ENCODE measurements at places on chromosomes 12 and 14.
A peak's percentile ranks its signal among the peaks of the same experiment; 100 is the strongest.

GRCh38 chr14:96095058-96095457 is 55.9 kb downstream of the C14orf132 start:
- H3K27ac ChIP-seq = no peak overlapping the region
- DNase-seq = no peak
- H3K4me1 ChIP-seq = no peaks in the 10 kb centered on the region
- no peak overlapping the region for H3K4me3 ChIP-seq
- H3K36me3 ChIP-seq = no peaks in the 10 kb centered on the region

DNA sequence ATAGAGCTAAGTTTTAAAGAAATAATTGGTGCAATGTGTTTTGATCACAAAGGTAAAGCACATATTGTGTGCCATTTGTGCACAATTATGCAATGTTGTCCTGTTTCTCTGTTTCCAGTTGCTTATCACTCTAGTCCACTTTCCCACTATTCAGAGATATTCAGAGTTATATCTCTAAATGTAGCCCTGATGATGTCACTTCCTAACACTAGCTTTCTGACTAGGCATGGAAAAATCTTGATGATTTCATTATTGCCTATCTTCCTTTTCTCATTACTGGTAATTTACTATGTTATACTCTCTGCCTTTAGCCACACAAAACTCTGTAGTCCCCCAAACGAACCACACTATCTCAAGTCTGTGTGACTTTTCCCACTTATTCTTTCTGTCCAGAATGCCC is 221.2 kb downstream of the TRHDE start:
- no peaks in the 10 kb centered on the region for H3K36me3 ChIP-seq
- no peak overlapping the region for H3K27ac ChIP-seq
- H3K4me1 ChIP-seq = no peaks in the 10 kb centered on the region
- no peaks in the 10 kb centered on the region for H3K27me3 ChIP-seq

GRCh38 chr12:107912421-107913004 is 138.0 kb downstream of the ASCL4 start:
- no peaks in the 10 kb centered on the region for H3K36me3 ChIP-seq
- peaks cover 4% of the 10 kb centered on the region for H3K27me3 ChIP-seq
- no peak overlapping the region for H3K4me3 ChIP-seq
- H3K27ac ChIP-seq = no peak overlapping the region
- peak; percentile 31 for DNase-seq

GRCh38 chr14:34693228-34693939 is 21.0 kb downstream of the CFL2 start:
- no peak for DNase-seq
- no peaks in the 10 kb centered on the region for H3K27me3 ChIP-seq
- H3K4me3 ChIP-seq = no peak overlapping the region
- H3K4me1 ChIP-seq = no peaks in the 10 kb centered on the region

GRCh38 chr14:104927901-104928300 is 3.2 kb downstream of the PLD4 start:
- H3K4me3 ChIP-seq = no peak overlapping the region
- no peaks in the 10 kb centered on the region for H3K4me1 ChIP-seq
- no peak overlapping the region for H3K27ac ChIP-seq
- no peaks in the 10 kb centered on the region for H3K27me3 ChIP-seq
- DNase-seq = no peak

GRCh38 chr14:52272375-52272774 is 4.9 kb downstream of the PTGDR start:
- no peaks in the 10 kb centered on the region for H3K27me3 ChIP-seq
- no peak overlapping the region for H3K27ac ChIP-seq
- H3K36me3 ChIP-seq = no peaks in the 10 kb centered on the region

DNA sequence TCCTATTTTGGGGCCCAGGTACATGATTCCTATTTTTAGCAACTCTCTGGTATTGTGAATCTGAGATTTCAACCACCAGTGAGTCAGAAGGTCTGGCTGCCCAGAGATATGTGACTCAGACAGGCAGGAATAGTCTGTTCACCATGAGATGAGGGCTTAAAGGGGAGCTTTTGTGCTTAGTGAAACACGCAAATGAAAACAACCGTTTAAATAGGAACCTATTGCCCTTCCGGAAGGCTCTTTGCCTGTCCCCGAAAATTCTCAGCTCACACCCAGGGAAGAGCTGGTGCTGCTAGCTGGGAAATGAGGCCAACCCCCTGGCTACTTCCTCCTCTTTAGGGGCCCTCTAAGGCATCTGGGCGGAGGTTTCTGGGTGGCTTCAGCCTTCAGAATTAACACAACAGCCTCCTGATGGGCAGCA is 283.6 kb downstream of the CACNA1C start:
- no peak overlapping the region for H3K27ac ChIP-seq
- no peaks in the 10 kb centered on the region for H3K4me1 ChIP-seq
- no peak overlapping the region for H3K4me3 ChIP-seq
- no peak for DNase-seq
- H3K36me3 ChIP-seq = no peaks in the 10 kb centered on the region
- peaks cover 2% of the 10 kb centered on the region for H3K27me3 ChIP-seq

DNA sequence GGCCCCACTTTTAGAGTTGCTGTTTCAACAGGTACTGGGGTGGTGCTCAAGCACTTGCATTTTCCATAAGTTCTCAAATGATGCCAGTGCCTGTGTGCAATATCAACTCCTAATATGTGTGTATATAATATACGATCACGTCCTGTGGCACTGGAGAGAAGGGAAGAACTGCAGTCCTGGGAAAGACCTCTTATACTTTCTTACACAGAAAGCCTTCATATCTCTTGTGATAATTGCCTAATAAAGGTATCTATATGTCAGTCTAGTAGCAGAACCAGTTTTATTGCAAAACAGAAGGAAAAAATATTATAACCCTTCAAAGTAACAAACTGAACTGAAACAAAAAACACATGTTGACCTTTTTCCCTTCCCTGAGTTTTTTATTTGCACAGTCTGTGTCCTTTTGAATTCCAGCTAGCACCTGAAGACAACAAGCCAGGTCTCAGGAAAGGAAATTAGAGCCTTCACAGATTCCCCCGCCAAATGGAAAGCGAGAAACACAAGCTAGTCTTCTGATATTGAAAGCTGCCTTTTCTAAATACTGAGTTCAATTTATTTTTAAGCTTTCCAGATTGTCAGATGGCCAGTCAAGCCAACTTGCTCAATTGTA is 44.4 kb downstream of the IGF1 start:
- H3K4me1 ChIP-seq = no peaks in the 10 kb centered on the region
- no peaks in the 10 kb centered on the region for H3K27me3 ChIP-seq

DNA sequence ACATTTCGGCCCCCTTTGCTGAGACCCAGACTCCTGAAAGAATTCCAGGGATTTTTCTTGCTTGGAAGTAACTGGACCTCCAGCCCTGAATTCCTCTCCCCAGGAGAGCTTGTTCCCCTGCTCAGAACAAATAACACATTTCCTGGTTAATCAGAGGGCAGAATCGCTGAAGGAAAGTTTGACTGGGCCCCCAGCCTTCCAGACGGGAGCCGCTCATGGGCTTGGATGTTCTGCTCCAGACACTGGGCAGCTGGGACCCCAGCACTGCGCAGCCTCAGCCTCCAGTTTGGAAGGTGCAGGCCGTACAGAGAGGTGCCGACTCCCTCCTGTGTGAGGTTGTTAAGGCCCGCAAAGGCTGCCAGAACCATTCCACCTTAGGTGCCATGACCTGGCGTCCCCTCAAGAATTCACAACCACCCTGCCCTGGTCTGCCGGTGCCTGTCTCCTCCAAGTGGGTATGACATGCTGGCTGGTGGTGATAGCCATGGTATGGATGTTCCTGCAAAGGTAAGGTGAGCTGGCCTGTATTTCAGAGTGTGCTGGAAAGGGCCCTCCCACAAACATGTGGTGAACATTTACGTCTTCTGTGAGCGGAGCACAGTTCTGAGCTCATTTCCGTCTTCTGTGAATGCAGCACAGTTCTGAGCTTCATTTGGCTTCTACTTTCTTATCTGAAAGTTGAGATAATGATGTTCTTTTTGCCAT is 5.1 kb upstream of the LTBP2 start:
- no peaks in the 10 kb centered on the region for H3K36me3 ChIP-seq
- DNase-seq = no peak

- no peak overlapping the region for H3K27ac ChIP-seq
- H3K4me1 ChIP-seq = no peaks in the 10 kb centered on the region
- no peaks in the 10 kb centered on the region for H3K36me3 ChIP-seq
- no peak overlapping the region for H3K4me3 ChIP-seq
- H3K27me3 ChIP-seq = peaks cover 6% of the 10 kb centered on the region
- DNase-seq = no peak
Measured at GRCh38 chr12:29611906-29612305, 114.4 kb upstream of the OVCH1 start.

- no peak for DNase-seq
- H3K27ac ChIP-seq = no peak overlapping the region
- H3K27me3 ChIP-seq = no peaks in the 10 kb centered on the region
- H3K4me1 ChIP-seq = peaks cover 20% of the 10 kb centered on the region
- H3K36me3 ChIP-seq = peaks cover 79% of the 10 kb centered on the region
- no peak overlapping the region for H3K4me3 ChIP-seq
Measured at GRCh38 chr12:112018571-112019237, 5.5 kb downstream of the ERP29 start.

GRCh38 chr14:80164991-80165721 is 46.1 kb downstream of the DIO2 start:
- DNase-seq = no peak
- H3K27me3 ChIP-seq = no peaks in the 10 kb centered on the region
- H3K27ac ChIP-seq = no peak overlapping the region

GRCh38 chr12:71787580-71787979 is 32.9 kb downstream of the RAB21 start:
- peaks cover 32% of the 10 kb centered on the region for H3K36me3 ChIP-seq
- no peaks in the 10 kb centered on the region for H3K27me3 ChIP-seq
- no peak for DNase-seq
- H3K4me3 ChIP-seq = no peak overlapping the region
- no peak overlapping the region for H3K27ac ChIP-seq
- no peaks in the 10 kb centered on the region for H3K4me1 ChIP-seq

DNA sequence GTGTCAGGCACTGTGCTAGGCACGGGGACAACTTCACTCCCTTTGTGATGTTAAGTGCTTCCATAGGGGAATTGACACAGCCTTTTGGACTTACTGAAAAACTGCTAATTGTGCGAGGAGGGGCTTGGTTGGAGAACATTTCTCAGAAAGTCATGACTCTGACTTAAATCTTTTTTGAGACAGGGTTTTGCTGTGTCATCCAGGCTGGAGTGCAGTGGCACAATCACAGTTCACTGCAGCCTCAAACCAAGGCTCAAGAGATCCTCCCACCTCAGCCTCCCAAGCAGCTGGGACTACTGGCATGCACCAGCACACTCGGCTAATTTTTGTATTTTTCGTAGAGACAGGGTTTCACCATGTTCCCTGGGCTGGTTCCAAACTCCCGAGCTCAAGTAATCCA is 10.2 kb upstream of the LTBP2 start:
- peaks cover 6% of the 10 kb centered on the region for H3K4me1 ChIP-seq
- H3K27ac ChIP-seq = no peak overlapping the region
- no peak overlapping the region for H3K4me3 ChIP-seq
- no peak for DNase-seq

- H3K27ac ChIP-seq = no peak overlapping the region
- no peaks in the 10 kb centered on the region for H3K27me3 ChIP-seq
- H3K4me3 ChIP-seq = no peak overlapping the region
- no peaks in the 10 kb centered on the region for H3K36me3 ChIP-seq
Measured at GRCh38 chr12:65988596-65988995, 142.0 kb downstream of the LLPH start.

DNA sequence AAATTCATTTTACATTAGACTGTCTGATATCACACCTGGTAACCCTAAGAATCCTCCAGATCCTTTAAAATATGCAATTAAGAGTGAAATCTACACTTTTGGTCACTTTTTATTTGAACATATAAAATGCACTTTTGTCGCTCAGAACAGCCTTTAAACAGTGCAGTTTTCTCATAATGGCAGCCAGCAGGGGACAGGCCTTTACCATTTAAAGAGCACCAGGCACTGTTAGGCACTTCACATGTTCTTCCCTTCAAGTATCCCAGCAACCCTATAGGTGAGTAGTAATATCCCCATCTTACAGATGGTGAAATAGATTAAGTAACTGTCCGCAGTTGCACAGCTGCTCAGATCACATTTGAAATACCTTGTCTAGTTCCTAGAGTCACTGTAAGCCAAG is 11.3 kb upstream of the SAMD4A start:
- no peaks in the 10 kb centered on the region for H3K4me1 ChIP-seq
- H3K27me3 ChIP-seq = peaks cover 4% of the 10 kb centered on the region
- no peak overlapping the region for H3K27ac ChIP-seq
- no peaks in the 10 kb centered on the region for H3K36me3 ChIP-seq
- DNase-seq = no peak

DNA sequence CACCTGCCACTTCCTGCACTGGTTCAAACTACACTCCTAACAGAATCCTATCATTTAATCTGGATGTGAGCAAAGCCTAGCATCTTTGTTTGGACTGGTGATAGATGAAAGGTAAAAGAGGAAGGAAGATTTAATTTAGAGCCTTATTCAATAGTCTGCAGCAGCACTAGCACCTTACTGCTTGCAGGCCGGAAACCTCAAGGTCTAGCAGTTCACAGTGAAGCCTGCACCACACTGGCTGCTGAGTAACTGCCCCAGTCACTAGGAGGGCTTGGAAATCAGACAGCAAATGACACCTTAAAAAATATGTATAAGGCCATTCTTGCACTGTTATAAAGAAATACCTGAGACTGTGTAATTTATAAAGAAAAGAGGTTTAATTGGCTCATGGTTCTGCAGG is 358.0 kb downstream of the DAD1 start:
- H3K27me3 ChIP-seq = no peaks in the 10 kb centered on the region
- peak overlapping the region; percentile 72 for H3K27ac ChIP-seq
- H3K4me3 ChIP-seq = no peak overlapping the region
- H3K4me1 ChIP-seq = peaks cover 24% of the 10 kb centered on the region
- H3K36me3 ChIP-seq = no peaks in the 10 kb centered on the region

- no peaks in the 10 kb centered on the region for H3K4me1 ChIP-seq
- peaks cover 6% of the 10 kb centered on the region for H3K27me3 ChIP-seq
- no peak overlapping the region for H3K27ac ChIP-seq
- no peak overlapping the region for H3K4me3 ChIP-seq
- no peaks in the 10 kb centered on the region for H3K36me3 ChIP-seq
- no peak for DNase-seq
Measured at GRCh38 chr12:15193946-15194345, 27.3 kb downstream of the RERG start.

GRCh38 chr14:20622816-20623291 is 18.6 kb downstream of the OR6S1 start:
- H3K27ac ChIP-seq = no peak overlapping the region
- H3K27me3 ChIP-seq = no peaks in the 10 kb centered on the region
- no peaks in the 10 kb centered on the region for H3K36me3 ChIP-seq
- DNase-seq = no peak
- no peak overlapping the region for H3K4me3 ChIP-seq

DNA sequence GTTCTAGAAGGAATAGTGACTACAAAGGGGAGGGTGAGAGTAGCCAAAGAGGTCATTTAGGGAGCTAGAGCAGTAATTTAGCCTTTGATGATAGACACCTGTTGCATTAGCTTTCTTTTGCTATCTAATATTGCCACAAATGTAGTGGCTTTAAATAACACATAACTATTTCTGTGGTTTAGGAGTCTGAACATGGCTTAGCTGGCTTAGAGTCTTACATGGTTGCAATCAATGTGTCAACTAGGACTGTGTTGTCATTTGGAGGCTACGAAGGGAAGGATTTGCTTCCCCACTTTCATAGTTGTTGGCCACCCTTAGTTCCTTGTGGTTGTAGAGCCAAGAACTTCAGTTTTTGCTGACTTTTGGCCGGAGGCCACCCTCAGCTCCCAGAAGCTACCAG is 99.9 kb downstream of the C12orf50 start:
- no peaks in the 10 kb centered on the region for H3K4me1 ChIP-seq
- peaks cover 4% of the 10 kb centered on the region for H3K27me3 ChIP-seq
- DNase-seq = no peak
- no peaks in the 10 kb centered on the region for H3K36me3 ChIP-seq
